AG09309 (cell line): ENCODE measurements at places on chromosomes 1 and 21.

DNA sequence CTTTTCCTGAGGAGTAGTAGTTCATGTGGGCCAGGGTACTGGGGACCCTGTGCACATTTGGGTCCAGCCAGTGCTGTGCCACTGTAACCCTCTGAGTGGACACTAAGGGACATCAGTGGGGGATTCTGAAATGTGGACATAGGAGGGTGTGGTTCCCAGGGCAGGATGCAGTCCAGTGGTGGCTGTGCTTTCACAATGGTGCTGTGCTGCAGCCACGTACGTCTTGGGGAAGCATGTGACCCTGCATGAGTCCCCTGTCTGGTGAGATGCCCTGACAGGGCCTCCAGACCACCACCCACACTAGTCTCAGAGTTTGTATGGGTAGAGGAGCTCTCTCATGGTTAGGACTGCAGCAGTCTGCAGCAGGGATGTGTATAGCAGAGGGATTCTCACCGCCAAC lies 37.8 kb upstream of the WNT2B start:
- DNase-seq, result no peak

- DNase-seq, result no peak
These were observed 119.7 kb downstream of the ETS2 start for GRCh38 chr21:38925478-38925877.

DNA sequence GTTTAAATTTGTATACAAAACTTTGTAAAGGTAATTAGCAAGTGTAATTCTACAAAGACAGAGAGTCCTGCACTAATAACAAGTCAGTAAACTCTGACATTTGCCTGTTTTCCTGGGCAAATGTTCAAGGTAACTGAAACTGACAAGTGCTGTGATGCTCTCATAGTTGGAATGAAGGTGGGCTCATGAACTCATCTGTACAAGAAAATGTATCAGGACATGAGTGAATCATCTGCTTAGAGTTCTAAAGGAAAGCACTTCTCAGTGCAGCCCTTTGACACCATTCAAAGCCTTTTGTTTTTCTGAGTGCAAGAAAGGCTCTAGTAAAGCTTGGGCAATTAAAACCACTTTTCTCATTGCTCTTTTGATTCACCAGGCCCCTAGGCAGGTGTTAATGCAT lies 91.5 kb downstream of the UROD start:
- DNase-seq, result no peak

- DNase-seq, result no peak
These were observed 32.3 kb downstream of the ACOT7 start for GRCh38 chr1:6361124-6361775.

GRCh38 chr1:241799416-241799815 lies 48.6 kb upstream of the EXO1 start:
- peak; percentile 14 for DNase-seq

DNA sequence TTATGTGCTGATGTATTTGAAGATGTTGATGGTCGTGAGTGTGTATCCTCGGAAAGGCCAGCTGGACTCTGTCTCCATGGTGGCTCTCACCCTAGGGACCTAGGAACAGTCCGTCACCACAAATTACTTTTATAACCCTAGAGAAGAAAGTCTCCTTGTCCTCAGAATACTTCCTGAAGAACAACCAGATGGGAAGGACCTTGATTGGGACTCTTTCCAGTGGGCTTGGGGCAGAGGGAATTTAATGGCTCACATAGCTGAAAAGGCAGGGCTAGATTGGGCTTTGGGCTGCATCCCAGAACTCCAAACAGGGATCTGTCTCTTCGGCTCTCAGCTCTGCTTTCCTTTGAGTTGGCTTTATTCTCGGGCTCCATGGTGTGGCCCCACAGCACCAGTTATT lies 90.8 kb downstream of the TBX19 start:
- no peak for DNase-seq

GRCh38 chr1:181548497-181548896 lies 65.2 kb downstream of the CACNA1E start:
- DNase-seq, result no peak

DNA sequence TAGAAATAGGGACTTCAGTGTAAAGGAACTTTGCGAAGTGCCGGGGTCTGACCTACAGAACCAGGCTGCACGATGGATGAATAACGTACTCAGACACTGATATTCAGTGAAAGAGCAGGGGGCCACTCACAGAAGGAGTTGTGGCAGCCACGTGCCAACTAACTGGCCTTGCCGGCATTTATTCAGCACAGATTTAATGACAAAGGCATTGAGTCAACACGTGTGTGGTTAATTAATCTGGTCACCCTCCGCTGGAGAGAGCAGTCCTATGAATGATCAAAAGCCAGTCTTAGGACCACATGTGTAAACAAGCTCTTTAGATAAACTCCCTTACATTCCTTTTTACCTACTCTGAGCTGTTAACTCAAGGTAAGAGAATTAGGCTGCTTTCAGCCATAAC lies 6.2 kb upstream of the B3GALT2 start:
- no peak for DNase-seq

DNA sequence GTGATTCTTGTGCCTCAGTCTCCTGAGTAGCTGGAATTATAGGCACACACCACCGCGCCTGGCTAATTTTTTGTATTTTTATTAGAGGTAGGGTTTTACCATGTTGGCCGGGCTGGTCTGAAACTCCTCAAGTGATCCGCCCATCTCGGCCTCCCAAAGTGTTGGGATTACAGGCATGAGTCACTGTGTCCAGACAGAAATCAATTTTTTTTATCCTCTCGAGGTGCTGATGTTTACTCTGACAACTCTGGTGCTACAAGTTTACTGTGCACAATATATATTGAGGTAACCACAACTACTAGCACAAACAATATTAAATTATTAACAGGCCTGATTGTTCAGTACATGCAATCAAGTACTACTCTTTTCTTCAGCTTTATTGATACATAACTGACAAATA lies 39.7 kb downstream of the F13B start:
- no peak for DNase-seq

DNA sequence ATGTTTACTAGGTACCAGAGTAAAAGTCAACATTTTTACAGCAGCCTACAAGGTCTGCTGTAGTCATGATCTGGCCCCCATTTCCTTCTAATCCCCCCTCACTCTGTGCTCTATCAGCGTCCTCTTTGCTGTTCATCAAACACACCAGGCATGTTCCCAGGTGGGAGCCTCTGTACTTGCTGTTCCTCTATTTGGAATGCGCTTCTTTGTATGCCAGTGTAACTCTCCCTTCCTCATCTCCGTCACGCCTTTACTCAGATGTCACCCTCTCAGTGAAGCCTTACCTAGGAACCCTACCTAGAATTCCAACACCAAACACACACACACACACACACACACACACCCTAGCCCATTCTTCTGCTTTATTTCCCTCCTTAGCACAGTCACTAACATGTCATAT lies 21.0 kb downstream of the TP53BP2 start:
- no peak for DNase-seq

DNA sequence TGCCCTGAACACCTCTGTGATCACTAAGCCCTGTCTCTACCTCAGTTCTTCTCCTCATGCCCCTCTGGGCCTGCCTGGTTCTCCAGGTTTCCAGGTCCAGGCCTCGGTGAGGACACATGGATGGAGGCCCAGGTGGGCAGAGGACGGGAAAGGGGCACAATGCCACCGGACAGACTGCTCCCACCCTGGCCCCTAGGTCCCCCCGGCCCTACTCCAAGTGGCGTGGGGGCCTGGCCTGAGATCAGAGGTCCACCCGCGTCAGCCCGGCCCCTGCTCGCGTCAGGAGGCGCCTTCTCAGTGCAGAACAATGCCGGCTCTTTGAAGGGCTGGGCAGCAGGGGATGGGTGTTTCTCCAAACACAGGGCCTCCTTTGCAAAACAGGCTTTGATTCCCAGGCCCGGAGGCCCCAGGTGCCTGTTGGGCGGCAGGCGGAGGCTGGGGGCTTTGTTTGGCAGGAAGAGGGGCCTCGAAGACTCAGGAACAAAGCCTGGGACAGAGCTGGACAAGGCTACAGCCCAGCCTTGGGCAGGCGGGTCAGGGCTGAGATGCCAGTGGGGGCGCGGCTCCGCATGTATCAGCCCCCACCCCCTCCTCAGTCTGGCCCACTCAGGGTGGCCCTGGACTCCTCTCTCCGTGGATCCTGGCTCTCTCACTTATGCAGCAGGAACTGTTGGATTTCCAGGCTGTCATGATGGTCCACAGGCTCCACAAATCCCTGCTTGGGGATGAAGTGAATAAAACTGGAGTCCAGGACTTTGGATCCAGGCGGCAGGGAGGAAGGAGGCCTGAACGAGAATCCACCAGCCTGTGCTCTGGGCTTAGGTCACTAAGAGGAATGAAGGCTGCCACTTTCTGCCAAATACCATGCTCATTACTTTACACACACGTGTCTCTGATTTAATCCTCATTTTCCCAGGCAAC lies 77.4 kb upstream of the SLC2A1 start:
- DNase-seq, result no peak

DNA sequence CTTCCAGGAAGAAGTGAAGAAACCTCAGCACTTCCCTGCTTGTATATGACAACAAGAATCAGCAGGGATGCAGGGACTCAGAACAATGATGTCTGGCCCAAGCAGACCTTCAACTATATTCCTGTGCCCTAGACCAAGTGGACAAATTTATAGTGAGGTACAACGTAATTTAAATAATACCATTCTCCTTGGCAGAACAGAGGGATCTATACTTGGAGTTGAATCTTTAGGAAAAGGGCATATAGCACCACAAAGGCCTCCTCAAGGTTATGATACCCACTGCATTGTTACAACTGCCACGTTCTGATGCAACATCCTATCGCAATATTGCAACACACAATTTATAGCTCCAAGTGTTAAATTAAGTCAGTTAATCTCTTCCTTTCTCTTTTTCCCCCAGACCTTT lies 29.1 kb upstream of the GFI1 start:
- no peak for DNase-seq

DNA sequence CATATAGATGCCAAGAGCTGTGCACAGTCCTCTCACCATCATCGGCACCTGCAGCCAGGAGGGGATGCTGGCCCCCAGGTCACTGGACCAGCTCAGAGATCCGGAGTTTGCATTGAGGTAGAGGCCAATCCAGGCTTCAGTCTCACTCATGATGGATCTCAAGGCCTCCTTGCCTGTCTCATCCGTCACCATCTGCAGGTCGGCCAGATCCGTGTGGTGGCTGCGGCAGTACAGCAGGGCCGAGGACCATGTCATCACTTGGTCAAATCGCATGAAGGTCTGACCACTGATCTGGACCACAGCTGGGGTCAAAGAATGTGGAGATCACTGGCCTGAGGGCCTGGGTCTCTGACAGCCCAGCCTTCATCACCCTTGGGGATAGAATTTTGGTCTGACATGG lies 6.6 kb downstream of the CLEC20A start:
- no peak for DNase-seq

- no peak for DNase-seq
These were observed 48.5 kb downstream of the UTP25 start for GRCh38 chr1:209876078-209876800.

DNA sequence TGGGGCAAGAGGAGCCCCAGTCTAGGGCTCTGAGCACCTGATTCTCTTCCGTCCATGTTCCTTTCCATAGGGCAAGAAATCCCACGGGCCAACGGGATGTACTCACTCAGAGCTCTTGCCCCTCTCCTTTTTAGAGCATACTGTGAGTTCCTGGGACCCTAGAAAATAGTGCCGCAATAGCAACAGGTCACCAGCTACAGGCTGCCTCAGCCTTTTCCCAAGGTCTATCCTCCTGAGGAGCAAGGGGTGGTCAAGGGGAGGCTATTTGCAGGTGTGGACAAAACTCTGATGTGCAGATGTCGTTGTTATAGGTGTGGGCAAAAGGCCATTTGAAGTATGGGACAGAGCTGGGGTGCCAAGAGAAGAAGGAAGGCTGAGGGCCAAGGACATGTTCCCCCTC lies 1.6 kb upstream of the QSOX1 start:
- no peak for DNase-seq

DNA sequence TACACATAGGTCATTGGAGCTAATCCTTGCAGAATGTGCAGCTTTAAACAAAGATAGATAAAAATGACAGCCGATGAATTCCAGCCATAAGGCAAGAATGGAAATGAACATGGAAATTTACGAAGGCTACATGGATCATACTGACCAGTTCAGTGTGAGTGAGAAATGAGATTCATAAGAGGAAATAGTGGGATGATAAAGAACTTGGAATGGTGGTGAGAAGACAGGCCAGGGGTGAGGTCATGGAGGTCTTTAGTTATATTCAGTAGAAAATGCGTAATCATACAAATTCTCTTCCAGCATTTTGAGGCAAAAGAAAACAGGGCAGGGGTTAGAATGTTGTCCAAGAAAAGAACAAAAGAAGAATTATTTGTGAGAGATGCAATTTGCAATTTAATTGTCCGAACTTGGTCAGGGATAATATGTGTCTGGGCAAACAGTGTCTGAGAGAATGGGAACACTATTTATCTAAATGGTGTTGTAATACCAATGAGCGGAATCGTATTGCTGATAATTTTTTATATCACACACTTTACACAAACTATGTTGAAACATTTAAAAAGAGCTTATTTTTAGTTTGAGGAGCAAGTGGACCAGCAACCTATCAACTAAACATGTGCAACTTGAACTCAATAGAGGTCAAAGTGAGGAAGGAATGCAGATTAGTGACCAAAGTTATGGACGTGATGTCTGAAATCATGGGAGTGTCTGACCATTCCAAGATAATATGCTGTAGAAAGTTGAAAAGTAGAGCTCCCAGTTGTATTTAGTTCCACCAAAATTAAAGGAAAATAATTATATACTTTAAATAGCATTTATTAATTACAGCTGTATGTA lies 739.0 kb upstream of the NCAM2 start:
- DNase-seq, result no peak

GRCh38 chr21:17799414-17800164 lies 19.6 kb downstream of the C21orf91 start:
- DNase-seq, result no peak

DNA sequence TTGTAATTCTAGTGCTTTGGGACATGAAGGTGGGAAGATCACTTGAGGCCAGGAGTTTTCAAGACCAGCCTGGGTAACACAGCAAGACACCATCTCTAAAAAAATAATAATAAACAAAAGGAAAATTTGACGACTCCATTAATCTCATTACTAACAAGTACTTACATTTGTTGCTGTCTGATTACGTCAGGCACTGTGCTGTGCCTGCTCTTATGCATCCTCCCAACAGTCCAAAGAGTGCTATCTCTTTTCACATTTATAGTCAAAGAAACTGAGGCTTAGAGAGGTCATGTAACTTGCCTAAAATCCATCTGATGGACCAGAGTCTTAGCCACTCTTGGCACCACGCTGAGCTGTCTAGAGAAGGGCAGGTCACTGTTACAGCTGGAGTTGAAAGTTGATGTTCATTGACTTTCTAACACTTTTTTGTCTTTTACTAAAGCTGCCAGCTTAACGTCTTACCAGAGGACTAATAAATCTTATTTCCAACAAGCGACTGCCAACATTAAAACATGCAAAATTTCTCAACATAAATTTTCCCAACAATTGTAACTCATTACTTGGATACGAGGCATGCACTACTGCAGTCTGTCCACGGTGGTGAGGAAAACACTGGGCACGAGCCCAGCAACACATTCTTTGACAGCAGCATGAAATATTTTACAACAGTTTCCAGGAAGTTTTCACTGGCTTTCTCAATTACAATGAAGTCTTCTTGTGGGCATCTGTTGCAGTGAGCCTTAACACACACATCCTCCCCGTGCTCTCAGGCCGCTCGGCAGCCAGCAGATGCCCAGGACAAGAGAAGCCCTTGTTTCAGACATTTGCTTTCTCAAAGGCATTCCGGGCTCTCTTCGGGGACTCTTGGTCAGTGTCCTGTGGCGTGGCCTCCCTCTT lies 262.9 kb upstream of the PROX1 start:
- peak; percentile 1 for DNase-seq
